ENCODE measurements at places on chromosomes 1 and 21.

DNA sequence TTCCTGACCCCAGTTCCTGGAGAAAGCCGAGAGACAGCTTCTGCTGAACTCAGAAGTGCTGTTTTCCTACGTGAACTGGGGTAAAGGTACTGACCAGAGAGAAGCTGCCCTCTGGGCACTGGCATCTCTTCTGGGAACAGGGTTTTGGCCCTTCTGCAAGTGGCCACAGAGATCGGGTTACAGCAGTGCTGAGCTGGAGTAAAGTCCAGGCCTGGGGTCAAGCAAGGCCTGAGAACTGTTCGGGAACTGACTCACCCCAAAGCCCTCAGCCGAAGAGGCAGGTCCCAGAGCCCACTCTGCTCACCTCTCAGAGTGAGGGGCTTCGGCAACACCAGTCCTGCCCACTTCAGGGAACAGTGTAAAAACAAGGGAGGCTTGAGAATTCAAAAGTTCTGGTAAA is 177.2 kb upstream of the RUNX1 start:
- no peak for DNase-seq

DNA sequence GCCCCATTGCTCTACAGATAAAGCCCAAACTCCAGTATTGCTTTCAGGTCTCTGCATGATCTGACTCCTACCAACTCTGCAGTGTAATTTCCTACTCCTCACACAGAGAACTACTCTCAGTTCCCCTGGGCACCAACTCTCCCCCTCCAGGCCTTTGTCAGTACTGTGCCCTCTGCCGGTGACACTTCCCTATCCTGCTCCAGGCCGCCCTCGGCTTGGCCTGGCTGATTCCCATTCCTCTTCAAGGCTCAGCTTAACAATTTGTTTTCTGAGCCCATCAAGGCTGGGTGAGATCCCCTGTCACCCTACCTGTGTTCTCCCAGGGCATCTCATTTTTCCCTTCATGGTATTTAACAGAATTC is 2.6 kb downstream of the SLAMF8 start:
- DNase-seq, result no peak

DNA sequence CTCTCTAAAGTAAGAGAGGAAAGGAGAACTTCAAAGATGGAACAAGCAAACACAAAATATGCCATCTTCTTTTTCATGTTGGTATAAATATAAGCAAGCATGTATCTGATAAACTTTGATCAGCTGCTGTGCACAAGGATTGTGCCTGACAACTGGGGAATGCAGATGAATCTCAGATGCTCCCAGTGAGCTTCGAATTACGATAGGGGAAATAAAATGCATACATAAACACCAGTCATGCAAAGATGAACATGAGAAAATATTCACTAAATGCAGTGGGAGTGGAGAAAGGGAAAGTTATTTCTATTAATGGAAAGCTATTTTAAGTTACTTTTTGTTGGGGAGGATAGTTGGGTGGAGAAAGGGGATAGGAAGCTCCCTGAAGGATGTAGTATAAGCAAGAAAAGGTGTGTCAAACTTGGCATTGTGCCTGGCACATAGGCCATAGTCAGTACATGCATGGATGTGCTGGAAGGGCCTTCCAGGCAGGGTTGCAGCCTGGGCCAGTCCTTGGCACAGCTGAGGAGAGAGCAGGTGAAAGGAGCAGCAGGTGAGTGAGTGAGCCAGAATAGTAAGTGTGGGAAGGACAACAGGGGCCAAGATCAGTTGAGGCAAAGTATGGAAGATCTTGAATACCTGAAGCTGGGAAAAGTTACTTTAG is 57.8 kb upstream of the PGD start:
- no peak for DNase-seq

DNA sequence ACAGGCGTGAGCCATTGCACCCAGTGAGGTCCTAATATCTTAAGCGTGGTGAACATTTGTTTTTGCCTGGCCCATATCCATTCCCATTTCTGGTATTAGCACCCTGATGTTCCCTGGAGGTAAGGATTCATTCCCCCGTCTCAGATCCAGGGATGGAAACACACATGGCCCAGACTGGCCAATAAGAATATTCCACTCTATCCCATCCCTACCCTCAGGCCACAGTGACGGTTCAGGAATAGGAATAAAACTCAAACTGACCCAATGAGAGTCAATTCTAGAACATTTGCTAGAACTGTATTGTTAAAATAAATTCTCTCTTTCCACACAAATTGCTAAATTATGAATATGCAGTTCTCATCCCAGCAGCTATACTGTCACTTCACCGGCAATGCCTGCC is 76.1 kb downstream of the PIK3R3 start:
- DNase-seq, result no peak

DNA sequence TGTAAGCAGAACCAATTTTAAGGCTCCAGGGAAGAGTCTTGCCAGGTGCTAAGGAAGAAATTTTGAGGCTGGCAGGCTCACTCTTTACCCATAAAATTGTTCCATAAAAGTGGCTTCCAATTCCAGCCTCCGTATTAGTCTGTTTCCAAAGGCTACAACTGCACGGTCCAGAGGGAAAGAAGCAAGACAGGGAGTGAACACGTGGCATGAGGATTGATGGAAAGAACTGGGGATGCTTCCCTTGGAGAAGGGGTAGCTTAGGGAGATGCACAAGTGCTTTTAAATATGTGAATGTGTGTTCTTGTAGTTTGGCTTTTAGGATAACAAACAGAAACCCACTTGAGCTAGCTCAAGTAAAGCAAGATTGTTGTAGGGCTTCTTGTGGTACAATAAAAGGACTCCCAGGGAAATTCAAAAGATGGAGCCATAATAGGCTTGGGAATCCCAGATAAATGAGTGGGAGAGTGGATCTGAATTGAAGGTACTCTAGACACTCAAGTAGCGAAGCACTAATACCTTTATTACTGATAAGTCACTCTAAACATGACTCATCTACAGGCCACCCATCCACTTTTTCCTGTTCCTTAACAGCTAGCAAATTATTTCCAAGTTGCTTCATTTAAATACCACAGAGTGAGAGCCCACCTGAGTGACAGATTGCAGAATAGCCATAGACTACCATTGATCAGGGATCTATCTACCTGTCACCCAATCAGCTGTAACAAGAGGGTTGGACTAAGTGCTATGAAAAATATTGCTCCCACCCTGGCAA is 34.8 kb upstream of the NPL start:
- no peak for DNase-seq

- no peak for DNase-seq
Measured at GRCh38 chr21:18524097-18524880, 120.7 kb upstream of the TMPRSS15 start.

- DNase-seq, result no peak
Measured at GRCh38 chr1:221669441-221669840, 72.4 kb downstream of the DUSP10 start.
